Activated CD4-positive, alpha-beta memory T cell treated with anti-CD3 and anti-CD28 coated beads for 36 hours (primary cell): ENCODE measurements at places on chromosomes 7 and 10. TPM values are rescaled to one million over a fixed set of nuclear protein-coding genes. Genes with fewer than 3 reads are reported as not detected.

- DNase-seq = peak; percentile 81
Observed at GRCh38 chr10:80453842-80454512, at the start of gene TSPAN14. Gene TSPAN14, plus strand, starts transcription at chr10:80454310. Its CDS starts 34,924 bp downstream, at chr10:80489234.

DNA sequence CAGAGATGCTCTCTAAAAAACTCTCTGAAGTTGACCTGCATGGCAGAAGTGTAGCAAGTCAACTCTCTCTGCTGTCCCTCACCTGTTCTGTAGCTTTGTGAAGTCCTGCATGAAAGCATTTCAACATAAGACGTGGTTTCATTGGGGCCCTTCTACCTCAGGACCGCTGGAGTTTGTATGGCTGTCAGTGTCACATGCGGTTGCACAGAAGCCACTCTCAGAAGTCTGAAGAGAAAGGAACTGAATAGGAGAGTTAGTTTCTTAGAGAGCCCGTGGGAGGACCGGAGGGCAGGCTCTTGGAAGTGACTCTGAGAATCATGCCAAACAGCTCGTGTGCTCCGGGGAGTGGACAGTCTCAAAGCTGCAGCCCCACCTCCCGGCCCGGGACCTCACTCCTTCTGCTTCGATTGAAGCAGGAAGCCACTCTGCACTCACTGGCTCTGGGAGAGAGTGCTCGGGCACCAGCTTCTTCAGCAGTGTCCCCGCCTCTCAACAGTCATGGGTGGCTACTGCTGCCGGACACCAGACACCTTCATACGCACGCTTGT, 486.7 kb downstream of the SDK1 start:
- DNase-seq = no peak

DNA sequence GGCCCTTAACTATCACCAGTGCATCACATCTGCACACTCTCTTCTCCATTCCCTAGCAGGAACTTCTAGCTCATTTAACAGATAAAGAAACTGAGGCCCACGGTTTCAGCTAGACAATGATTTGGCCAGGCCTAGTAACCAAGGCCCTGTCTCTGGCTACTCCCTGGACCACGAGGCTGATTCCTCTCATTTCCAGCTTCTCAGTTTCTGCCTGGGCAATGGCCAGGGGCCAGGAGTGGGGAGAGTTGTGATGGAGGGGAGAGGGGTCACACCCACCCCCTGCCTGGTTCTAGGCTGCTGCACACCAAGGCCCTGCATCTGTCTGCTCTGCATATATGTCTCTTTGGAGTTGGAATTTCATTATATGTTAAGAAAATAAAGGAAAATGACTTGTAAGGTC, 13.5 kb downstream of the AQP1 start:
- DNase-seq = no peak

- no peak for DNase-seq
Observed at GRCh38 chr10:86281396-86281795, 85.2 kb downstream of the GRID1 start.

- no peak for DNase-seq
Observed at GRCh38 chr10:122191936-122192541, 79.1 kb upstream of the BTBD16 start.

- DNase-seq = no peak
Observed at GRCh38 chr10:105797234-105797890, 1156.3 kb downstream of the SORCS3 start.

GRCh38 chr7:107503687-107504086, 33.8 kb downstream of the GPR22 start:
- no peak for DNase-seq

GRCh38 chr10:22856444-22857074, 71.3 kb upstream of the ARMC3 start:
- no peak for DNase-seq

FAM24B gene
- 8.1 TPM for total RNA-seq

RBP4 gene
- not detected for total RNA-seq

CHN2 gene
- total RNA-seq = 0.69 TPM
